NCI-H446 (cell line): ENCODE measurements at places on chromosomes 2 and 18.

DNA sequence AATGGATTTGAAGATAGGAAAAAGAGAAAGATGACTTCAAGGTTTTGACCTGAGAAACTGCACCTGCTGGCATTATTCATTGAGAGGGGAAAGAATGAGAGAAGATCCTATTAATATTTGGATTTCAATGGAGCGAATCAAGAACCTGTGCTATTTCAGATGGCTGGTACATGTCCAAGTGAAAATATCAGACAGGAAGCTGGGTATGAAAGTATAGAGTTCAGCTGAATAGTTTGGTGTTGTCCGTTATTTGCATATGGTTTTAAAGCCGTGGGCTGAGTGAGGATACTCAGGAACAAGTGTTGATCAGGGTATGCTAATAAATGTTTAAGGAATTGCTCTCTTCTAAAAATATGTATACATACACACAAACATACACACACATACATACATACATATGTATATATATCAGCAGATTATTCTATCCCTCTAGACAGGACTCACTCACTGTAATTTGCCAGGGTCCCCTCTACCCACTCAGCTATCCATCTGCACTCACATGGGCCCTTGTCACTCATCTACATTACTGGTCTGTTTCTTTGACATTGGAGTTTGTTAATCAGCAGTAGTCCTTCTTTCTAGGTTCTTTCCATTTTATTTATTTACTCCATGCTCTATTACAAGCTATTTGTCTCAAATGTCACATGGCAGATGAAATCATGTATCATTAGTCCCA lies 33.9 kb upstream of the IKZF2 start:
- DNase-seq, result no peak

GRCh38 chr2:148875387-148876051 lies 492 bp downstream of the KIF5C start:
- peak; percentile 29 for DNase-seq

GRCh38 chr2:201926067-201926466 lies 107.6 kb upstream of the FZD7 start:
- no peak for DNase-seq

DNA sequence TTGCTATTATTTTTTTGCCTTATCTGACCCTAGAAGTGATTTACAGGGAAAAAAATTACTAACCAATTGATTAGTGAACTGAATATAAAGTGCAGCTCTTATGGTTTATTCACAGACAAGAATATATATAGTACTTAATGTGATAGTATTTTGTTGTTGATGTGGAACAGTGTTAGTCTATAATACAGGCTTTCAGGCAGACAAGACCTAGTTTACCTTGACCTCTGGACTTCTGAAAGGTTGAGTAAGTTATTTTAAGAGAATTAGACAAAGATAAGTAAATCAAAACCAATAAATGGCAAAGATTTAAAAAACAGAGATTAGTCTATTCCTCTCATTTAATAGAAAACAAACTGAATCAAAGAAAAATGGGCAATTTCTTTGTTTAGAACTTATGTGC lies 46.0 kb downstream of the SCN1A start:
- DNase-seq, result no peak

DNA sequence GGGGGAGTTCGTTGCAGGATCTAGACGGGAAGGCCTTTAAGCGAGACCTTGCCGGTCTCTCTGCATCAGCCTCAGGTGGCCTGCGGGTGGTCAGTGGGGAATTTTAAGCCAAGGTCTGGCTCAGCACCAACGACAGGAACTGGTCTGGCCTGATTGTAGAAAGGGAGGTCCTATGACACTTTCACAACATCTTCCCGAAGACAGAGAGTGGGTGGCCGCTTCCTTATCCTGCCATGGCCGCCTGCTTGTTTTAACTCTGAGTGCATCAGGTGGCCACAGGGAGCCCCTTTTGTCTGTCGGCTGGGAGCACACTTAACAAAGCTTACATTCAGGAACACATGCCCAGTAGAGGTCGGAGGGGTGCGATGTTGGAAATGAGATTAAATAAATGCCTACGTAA lies 363.7 kb upstream of the MYT1L start:
- DNase-seq, result no peak

DNA sequence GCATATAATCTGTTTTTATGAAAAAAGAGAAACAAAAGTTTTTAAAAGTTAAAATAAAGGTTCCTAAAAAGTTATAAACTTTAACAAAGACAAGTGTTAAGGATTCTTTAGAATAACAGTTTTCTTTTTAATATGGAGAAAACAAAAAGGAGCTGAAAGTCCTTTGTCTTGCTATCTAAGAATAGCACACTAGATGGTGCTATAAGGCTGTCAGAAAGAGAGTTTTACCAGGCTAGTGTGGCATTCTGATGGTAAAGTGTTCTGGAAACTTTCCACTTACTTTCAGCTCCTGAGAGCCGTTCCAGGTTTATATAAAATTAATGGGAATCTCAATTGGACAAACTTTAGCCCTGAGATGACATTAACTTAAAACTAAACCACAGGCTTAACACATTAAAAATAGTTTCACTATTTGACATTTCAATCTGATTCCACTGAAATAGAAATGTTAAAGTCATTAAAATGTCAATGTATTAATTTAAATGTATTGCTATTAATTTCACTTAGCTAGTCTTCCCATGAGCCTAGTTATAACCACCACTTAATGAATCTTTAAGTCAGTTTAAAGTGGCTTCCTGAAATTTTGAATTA lies 3.7 kb downstream of the FBXO48 start:
- DNase-seq, result no peak

GRCh38 chr2:210302326-210302725 lies 12.6 kb downstream of the MYL1 start:
- DNase-seq, result no peak

DNA sequence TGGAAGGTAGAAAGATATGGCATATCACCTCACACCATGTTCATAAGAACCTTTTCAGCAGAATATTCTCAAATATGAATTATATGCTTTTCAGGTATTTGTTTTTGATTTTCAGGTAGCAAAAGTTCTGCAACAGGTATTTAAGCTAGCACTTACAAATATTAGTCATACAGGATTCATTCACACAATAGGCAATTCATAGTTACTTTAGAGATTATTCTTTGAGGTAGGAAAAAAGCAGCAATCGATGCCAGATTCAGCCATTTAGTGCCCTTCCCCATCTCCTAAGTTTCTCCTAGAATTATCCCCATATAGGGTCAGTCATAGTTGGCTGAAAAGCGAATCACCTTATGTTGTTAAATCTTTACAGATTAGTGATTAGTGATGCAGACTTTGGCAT lies 177.4 kb upstream of the MMADHC start:
- DNase-seq, result no peak

DNA sequence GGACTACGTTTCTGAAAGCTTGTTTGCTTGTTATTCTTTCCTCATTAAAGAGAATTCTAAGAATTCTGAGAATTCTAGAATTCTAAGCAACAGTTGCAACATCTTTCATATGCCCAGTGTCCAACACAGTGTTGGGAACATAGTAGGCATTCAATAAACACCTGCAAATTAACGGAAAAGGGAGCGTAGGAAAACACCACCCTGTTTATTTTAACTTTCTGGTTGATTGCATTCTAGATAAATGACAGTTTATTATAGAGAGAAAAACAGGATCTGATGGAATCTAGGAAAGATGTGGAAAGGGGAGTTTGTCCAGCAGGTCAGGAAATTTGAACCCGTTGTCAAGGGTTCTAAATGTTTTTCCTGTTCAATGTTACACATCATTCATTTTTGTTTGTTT lies 24.2 kb upstream of the EFEMP1 start:
- no peak for DNase-seq

GRCh38 chr2:238449909-238450417 lies 23.2 kb downstream of the ASB1 start:
- DNase-seq, result no peak

- DNase-seq, result no peak
Measured at GRCh38 chr2:54624591-54625071, 98.8 kb upstream of the EML6 start.

DNA sequence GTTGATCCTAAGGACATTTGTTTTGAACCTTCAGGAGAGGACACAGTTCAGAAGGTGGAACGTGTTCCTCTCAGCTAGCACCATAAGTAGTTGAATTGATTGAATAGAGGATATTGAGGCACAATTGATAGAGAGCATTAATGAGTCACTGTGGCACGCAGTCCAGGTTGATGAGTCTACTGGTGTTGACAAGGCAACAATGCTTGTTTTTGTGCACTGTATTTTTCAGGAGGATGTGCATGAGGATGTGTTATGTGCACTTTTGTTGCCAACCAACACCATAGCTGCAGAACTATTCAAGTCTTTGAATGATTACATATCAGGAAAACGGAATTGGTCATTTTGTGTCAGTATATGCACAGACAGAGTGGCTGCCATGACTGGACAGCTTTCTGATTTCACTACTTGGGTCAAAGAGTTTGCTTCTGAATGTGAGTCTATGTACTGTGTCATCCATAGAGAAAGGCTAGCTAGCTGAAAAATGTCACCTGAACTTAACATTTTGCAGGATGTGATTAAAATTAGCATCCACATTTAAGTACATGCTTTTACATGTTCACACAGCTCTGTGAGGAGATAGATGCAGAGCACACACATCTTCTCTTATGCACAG lies 140.1 kb upstream of the B3GNT2 start:
- no peak for DNase-seq

GRCh38 chr2:112541315-112542122 lies 746 bp upstream of the POLR1B start:
- peak; percentile 79 for DNase-seq

DNA sequence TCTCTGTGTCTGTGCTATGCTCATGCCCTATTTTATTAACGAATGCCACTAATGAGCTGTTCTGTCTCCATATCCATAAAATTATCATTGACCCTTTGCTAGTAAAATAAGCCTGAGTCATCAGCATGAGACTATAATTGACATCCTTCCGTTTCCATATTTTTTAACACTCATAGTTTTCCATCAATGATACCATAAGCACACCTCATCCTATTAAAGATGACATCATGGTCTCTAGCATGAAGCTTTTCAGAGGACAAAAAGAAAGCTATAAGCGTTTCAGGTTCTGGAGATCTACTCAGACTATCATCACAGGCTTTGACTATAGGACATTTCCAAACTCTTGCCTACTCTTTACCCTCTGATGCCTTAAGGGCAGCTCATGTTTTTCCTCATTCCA lies 1.2 kb upstream of the DSC2 start:
- DNase-seq, result no peak

DNA sequence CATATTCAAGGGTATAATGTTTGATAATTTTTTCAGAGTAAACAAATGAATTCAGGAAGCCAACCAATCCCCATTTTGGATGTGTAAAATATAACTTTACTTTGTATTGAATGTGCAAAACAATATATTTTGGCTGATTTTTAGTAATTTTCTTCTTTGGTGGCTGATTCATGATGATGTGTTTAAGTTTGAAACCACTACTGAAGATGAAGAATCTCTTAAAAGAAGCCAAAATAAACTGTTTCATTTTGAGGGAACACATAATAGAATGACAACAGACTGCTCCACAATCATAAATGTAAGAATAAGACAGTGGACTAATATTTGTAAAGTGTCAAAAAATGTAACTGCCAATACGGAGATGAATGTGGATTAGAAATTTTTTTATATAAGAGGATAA lies 52.5 kb upstream of the TRIM43 start:
- no peak for DNase-seq

DNA sequence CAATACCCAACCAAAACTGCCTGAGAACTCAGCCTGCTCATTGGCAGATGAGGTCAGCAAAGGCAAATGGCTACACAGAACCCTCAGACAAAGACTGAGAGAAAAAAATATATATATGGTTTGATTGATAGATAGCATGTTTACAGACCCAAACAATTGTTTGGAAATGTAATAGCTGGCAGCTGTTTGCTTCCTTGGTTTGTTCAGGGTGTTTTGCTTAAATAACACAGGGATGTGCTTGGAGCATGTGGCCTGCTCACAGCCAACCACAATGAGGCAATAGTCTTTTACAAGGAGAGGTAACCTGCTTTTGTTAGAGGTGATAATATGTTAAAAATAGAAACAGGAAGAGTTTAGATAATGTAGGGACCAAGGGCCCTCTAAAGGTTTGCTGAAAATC lies 84.5 kb downstream of the PDK1 start:
- DNase-seq, result no peak

DNA sequence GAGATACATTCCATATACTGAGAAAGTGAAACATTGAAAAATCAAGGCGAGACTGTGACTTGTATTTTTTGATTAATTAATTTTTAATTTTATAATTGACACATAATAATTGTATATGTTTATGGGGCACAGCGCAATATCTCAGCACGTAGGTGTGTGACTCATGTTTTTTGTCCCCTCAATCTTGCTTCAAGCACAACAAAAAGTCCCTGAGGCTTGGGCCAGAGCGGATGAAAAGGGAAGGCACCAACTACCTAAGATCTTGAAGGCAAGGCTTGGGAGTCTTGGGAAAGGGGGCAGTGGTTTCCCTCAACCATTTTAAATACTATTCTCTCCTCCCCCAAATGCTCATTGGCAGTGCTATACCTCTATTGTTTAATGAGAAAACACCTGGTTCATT lies 9.9 kb downstream of the SGPP2 start:
- DNase-seq, result no peak

DNA sequence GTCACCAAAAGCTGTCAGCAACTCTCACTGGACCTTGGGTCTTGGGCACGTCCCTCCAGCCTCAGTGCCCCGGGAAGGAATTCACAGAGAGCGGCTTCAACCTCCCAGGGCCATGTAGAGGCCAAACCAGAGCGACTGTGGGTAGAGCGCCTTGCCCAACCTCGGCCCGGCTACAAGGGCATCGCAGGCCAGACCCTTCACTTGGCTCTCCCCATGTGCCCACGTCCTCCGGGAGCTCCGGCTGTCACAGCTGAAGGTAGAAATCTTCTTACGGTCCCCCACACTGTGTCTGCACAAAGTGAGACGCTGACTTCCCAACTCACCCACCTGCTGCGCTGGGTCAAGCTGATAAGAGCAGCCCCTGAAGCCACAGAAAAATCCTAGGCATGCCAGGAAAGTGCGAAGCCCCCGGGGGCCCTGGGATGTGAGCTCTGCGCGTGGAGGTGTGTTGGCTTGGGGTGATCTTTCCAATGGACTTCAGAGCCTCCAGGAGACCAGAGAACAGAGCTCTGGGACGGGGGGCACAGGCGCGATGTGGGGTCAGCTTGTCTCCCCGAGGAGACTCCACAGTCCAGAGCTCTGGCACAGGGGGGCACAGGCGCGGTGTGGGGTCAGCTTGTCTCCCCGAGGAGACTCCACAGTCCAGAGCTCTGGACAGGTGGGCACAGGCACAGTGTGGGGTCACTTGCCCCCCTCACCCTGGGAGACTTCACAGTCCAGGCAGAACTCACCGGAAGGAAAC lies 105.5 kb downstream of the RTP5 start:
- no peak for DNase-seq

DNA sequence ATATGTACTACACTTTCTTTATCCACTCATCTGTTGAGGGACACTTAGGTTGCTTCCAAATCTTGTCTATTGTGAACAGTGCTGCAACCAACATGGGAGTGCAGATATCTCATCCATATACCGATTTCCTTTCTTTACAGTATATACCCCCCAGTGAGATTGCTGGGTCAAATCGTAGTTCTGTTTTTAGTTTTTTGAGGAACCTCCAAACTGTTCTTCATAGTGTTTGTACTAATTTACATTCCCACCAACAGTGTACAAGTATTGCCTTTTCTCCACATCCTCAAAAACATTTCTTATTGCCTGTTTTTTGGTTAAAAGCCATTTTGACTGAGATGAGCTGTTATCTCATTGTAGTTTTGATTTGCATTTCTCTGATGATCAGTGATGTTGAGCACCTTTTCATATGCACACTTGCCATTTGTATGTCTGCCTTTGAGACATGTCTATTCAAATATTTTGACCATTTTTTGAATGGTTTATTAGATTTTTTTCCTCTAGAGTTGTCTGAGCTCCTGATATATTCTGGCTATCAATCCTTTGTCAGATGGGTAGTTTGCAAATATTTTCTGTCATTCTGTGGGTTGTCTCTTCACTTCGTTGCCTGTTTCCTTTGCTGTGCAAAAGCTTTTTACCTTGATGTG lies 12.2 kb downstream of the PLEK start:
- no peak for DNase-seq
